ENCODE measurements at places on chromosomes 6 and 20.
A peak's percentile ranks its signal among the peaks of the same experiment; 100 is the strongest.

GRCh38 chr20:33561692-33562601, 72.1 kb downstream of the CBFA2T2 start:
- DNase-seq: no peak

- DNase-seq: peak; percentile 54
Observed at GRCh38 chr6:43951063-43951755, 176.0 kb downstream of the MRPL14 start.

DNA sequence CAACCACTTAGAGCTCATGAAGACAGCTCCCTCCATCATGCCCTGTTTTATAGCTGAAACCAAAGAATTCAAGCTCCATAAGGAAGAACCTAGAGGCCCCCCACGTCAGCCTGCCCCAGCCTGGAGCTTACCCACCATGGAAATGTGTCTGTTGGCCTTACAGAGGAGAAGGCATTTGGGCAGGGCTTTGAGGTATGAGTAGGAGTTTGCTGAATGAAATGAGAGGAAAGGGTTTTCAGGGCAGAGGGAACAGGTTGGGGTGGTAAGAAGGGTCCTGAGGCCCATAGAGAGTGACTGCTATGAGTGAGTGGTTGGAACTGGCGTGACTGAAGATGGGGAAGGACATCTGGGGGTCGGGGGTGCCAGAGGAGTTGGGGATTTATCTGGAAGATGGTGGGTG, 12.7 kb upstream of the GATA5 start:
- no peak for DNase-seq

DNA sequence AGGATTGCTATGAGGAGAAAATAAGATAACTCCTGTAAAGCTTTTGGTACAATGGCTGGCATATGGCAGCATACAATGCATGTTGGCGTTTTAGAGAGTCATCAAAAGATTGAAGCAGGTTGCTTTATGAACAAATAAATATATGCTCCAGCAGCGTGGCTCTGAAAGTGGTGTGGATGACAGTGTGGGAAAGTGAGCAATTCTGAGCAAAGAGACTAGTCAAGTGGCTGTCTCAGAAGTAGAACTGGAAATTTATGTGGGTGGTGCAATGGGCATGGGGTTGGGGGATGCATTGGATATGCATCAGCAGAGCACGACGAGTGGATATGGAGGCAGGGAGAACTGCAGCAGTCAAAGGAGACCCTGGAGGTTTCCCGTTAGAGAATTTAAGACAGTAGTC, 66.2 kb upstream of the PHACTR2 start:
- no peak for DNase-seq
